ENCODE measurements at places on chromosomes 12 and 14.

- DNase-seq = no peak
Measured at GRCh38 chr12:13337791-13338190, 141.3 kb downstream of the EMP1 start.

GRCh38 chr14:24695265-24696241, 61.6 kb upstream of the GZMB start:
- DNase-seq = no peak

GRCh38 chr12:4564818-4565217, 2.8 kb downstream of the DYRK4 start:
- no peak for DNase-seq

- DNase-seq = no peak
Measured at GRCh38 chr14:100146531-100147091, 12.8 kb downstream of the DEGS2 start.

DNA sequence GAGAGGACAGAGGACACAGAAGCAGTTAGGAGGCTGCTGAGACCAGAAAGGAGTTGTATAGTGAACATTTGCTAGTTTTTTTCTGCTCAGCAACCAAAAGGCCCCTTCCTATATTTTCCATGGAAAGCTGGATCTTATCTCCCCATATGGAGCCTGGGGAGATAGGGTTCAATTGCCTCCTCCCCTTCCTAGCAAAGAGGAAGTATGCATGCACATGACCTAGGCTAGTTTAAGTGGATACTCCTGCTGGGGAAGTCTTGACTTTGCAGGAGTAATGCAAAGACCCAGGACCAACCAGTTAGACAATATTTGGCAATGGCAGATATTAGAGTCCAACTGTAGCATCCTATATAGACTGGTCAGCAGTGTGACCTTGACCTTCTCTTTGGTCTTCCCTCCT, 15.1 kb downstream of the CHD8 start:
- DNase-seq = no peak

DNA sequence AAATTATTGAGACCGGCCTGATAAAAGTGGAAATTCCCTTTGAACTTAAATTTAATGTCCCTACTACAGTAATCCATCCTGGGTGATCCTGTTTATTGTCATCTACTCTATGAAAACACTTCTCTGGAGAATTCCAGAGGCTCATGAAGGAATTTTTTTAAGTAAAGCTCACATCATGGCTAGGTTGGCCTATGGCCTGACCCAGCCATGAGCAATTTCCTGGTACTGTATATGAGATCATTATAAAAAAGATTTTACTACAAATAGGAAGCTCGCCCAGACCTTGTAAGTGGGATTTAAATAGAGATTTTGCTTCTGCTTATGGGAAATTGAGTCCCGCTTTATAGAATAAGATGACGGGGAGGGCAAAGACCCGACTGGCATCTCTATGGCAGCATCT, 215.5 kb downstream of the DPF3 start:
- DNase-seq = no peak

DNA sequence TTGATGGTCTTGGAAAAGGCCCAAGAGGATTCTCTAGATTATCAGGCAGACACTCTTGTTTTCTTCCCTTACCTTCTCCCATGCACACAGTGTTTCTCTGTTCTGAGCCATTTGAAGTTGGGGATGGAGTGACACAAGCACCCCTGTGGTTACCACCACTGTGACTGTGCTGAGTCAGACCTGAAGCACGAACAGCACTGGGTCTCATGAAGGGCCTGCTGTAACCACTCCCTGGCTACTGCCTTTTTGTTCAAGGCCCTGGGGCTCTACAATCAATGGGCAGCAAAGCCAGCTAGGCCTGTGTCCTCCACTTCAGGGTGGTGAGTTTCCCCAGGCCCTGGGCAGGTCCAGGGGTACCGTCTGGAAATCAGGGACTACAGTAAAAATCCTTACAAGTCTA, 65.5 kb downstream of the TSPAN8 start:
- no peak for DNase-seq

DNA sequence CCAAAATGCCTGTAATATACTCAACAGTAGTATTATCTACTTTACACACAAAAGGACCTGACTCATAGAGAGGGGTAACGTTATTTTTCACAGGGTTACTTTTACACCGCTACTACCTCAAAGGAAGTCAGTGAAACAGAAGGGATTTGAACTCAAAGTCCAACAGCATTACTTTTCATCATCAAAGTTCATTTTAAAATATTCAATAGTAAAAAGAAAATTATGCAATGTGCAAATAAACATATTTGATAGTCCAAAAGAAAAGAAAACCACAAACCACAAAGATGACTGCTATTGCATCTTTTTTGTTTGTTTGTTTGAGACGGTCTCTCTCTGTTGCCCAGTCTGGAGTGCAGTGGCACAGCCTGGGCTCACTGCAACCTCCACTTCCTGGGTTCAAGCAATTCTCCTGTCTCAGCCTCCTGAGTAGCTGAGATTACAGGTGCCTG, 15.5 kb downstream of the KIF21A start:
- DNase-seq = no peak

DNA sequence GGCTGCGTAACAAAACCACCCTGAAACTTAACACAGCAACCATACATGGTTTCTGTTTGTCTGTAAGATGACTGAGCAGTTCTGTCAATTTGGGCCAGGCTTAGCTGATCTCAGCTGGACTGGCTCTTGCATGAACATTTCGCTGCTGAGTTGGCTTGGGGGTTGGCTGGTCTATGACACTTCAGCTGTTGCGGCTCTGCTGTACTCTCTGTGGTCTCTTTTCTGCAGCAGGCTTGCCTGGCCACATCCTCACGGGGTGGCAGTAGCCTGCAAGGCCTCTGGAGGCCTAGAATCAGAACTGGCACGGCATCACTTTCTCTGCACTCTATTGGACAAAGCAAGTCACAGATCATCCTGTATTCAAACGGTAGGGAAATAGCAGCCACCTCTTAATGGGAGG, 216.2 kb downstream of the BCL11B start:
- DNase-seq = no peak

DNA sequence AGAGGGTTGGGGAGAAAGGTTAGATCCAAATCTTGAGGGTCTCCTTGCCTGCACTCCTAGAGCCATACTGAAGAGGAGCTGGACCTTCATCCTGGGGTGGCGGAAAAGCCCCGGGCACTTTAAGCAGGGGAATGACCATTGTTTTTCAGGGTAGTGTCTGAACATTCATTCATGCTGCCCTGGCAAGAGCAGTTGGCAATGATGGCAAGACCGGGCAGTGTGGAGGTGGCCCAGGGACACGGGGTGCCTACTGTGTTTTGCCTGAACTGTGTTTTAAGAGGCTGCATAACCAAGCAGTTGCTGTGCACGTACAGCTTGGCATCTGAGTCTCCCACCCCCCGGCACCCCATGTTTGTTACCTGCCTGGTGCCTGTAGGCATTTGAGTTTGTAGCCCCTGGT, 14.7 kb downstream of the TPCN1 start:
- DNase-seq = no peak

GRCh38 chr14:43476822-43477221, 1030.3 kb downstream of the FSCB start:
- no peak for DNase-seq

GRCh38 chr14:92407410-92407809, 84.4 kb downstream of the SLC24A4 start:
- DNase-seq = no peak

- DNase-seq = no peak
Measured at GRCh38 chr14:92412912-92413311, 89.9 kb downstream of the SLC24A4 start.

DNA sequence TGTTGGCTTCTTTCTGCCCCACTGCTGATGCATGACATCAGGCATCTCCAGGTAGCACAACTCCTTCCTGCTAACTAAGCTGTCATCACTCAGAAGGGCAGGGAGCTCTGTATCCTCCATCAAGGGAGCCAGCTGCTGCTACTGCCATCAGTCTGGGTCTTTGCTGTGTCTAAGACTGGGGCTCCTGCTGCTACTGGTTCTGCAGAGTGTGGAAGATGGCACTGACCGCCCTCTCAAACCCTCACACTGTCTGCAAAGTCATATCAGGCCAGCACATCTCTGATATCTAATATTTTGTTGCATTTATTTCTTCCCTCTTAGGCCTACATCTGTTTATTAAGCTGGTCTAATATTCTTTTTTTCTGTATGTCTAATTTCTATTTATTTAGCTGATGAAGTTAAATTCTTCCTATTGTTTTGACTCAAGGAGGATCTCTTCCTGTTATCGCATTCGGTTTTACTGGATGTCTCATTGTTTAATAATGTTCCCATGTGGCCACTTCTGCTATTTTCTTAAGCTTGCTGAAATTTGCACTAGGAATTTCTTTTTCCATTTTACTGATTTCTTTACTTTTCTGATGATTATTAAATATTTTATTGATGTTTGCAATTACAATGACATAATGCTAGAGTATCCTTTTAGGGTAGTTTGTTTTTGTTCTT, 7.6 kb upstream of the E2F7 start:
- DNase-seq = no peak

DNA sequence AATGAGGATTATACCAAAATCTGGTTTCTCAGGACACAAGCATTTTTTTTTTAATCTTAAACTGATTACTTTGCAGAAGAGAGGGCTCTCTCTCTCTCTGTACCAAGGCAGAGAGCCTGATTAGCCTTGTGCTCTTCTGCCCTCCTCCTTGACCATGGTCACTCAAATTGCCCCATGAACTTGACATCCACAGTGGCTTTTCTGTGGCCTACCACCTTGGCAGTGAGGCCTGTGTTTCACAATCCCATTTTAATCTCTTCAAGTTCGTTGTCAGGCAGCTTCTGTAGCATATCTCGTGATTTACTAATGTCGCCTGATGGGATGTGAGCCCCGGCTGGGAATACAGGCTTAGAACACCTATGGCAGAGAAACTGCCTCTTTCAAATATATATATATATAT, 30.7 kb upstream of the PWP1 start:
- DNase-seq = no peak

DNA sequence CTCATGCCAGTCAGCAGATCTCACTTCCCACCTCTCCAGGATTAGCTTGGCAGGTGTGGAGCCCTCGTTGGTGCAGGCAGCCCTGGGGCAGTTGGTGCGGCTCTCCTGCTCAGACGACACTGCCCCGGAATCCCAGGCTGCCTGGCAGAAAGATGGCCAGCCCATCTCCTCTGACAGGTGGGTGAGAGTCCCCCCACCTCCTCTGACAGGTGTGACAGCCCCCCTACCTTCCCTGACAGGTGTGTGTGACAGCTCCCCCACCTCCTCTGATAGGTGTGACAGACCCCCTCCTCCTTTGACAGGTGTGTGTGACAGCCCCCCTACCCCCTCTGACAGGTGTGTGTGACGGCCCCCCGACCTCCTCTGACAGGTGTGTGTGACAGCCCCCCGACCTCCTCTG, 26.3 kb downstream of the PAPLN start:
- no peak for DNase-seq

GRCh38 chr12:32600681-32601080, 78.4 kb upstream of the DNM1L start:
- DNase-seq = no peak

DNA sequence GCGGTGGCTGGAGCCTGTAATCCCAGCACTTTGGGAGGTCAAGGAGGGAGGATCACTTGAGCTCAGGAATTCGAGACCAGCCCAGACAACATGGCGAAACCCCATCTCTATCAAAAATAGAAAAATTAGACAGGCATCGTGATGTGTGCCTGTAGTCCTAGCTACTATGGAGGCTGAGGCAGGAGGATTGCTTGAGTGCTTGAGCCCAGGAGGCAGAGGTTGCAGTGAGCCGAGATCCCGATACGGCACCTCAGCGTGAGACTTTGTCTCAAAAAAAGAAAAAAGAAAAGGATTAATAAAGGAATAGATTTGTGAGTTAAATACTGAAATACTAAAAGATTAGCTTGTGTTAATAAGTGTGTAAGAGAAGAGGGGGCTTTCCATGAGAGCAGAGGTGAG, 29.4 kb downstream of the RPGRIP1 start:
- DNase-seq = no peak

DNA sequence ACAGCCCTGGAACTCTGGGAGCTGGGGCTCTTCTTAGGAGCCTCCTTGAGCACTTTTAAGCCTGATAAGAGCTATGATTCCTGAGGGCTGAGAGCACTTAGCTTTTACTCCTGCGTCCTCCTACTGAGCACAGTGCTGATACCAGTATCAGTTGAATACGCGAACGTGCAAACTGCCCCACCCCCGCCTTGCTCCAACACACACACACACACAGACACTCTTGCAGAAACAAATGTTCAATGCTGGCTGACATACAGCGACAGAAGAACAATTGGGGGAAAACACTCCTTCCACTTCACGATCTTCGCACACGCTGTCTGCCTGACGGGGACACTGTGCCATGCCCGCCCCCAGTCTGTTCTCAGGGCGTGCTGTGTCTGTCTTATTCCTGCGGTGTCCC, 57.2 kb upstream of the DLK1 start:
- DNase-seq = no peak

DNA sequence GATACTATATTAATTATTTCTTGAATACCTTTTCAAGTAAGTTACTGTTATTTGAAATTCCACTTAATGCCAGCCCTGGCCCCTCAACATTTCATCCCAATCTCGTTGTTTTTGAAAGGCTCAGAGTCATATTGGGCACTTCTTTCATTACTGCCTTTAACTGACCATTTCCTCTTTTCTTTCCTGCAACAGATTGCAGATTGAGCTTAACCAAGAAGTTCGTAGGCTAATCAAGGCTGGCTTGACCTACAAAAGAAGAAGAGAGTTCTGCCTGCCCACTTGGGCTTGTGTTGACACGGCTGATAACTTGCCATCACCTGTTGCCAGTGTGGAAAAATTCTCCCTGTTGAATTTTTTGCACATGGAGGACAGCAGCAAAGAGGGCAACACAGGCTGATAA, 91.0 kb downstream of the FLRT2 start:
- no peak for DNase-seq

DNA sequence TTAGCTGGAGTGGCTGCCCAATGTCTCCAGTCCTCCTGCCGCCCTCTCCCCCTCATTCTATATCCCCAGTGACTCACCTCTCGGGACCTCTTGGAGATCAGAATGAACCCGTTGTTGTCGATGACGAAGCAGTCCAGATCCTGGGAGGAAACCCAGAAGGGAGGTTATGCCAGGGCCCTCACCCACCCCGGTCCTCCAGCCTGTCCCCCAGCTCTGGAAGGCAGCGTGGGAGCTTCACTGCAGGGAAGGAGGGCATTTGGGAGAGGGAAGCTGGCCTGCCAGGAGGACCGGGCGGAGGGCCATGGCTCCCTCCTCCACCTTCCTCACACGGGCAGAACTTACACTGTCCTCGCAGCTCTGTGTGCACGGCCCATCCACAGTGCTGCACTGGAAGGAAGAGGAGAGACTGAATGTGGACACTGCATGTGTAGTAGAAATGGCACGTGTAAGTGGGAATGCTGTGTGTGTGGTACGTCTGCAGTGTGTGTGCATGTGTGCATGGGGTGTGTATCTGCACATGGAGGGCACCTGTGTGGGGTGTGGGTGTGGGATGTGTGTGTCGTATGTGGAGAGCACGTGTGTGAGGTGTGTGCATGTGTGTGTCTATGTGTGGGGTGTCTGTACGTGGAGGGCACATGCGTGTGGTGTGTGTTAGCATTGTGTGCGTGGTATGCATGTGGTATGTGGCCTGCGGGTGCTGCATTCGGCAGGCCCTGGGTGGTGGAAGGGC, 10.0 kb upstream of the LRTM2 start:
- DNase-seq = no peak

DNA sequence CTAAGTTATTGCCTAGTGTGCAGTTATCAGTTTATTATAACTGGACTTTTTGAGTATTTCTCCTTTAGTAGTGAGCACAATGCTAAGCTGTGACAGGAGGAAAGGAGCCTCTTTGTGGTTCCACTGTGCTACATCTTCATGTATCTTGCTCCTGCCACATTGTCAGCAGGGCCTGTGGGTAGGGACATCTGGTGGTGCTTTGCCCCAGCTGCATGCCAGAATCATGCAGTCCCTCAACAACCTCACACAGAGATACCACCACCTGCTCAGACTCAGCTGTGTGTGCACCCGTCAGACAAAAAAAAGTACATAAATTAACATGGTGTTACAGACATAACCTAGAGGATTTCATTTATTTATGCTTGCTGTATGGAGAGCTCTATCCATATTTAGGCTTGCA, 51.1 kb downstream of the MIS18BP1 start:
- no peak for DNase-seq

Measured in esophagus squamous epithelium (tissue), 5 donors.